ENCODE measurements at places on chromosomes 13 and 19. TPM values are rescaled to one million over a fixed set of nuclear protein-coding genes. Genes with fewer than 3 reads are reported as not detected.

Gene ZNF443
- 5.7 TPM for total RNA-seq

- H3K27me3 ChIP-seq, result no peaks in the 10 kb centered on the region
- no peak for DNase-seq
- no peak overlapping the region for H3K27ac ChIP-seq
- H3K4me1 ChIP-seq, result no peaks in the 10 kb centered on the region
Measured at GRCh38 chr13:66218583-66218982, 1011.6 kb downstream of the PCDH9 start.

GRCh38 chr19:31352782-31353651, 3.8 kb upstream of the TSHZ3 start:
- DNase-seq, result peak; percentile 52
- H3K36me3 ChIP-seq, result no peaks in the 10 kb centered on the region
- H3K27ac ChIP-seq, result peak overlapping the region; percentile 95
- no peak overlapping the region for H3K4me3 ChIP-seq
- H3K27me3 ChIP-seq, result no peaks in the 10 kb centered on the region

Gene KLHL1
- not detected for total RNA-seq

GRCh38 chr13:59979589-59979988, 184.1 kb downstream of the DIAPH3 start:
- no peaks in the 10 kb centered on the region for H3K36me3 ChIP-seq
- H3K27ac ChIP-seq, result no peak overlapping the region
- no peak for DNase-seq

Gene GPR183
- total RNA-seq, result 2.4 TPM

Data from ovary (tissue), 10 donors.